Activated CD4-positive, alpha-beta T cell treated with anti-CD3 and anti-CD28 coated beads for 24 hours (primary cell): ENCODE measurements at places on chromosomes 5 and 9.

GRCh38 chr9:104808035-104808614 is 44.2 kb downstream of the NIPSNAP3B start:
- no peak for DNase-seq

GRCh38 chr5:108101130-108101529 is 280.8 kb downstream of the FBXL17 start:
- no peak for DNase-seq

- DNase-seq = no peak
Observed at GRCh38 chr9:86550401-86550800, 196.2 kb upstream of the TUT7 start.

DNA sequence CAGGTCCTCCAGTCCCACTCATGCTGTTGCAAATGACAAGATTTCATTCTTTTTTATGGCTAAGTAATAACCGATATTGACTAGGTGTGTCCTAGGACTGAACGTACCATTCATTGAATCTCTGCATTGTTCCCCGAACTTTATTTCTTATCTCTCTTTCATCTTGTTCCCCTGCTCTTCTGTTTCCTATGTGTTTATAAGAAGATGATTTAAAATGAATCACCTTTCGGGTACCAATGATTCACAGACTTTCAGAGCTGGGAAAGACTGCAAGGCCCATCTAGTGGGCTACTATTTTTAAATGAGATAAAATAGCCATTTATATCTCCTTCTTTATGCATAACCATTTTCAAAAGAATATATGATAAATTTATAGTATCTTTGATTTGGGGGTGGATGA is 133.0 kb downstream of the CDH18 start:
- no peak for DNase-seq

DNA sequence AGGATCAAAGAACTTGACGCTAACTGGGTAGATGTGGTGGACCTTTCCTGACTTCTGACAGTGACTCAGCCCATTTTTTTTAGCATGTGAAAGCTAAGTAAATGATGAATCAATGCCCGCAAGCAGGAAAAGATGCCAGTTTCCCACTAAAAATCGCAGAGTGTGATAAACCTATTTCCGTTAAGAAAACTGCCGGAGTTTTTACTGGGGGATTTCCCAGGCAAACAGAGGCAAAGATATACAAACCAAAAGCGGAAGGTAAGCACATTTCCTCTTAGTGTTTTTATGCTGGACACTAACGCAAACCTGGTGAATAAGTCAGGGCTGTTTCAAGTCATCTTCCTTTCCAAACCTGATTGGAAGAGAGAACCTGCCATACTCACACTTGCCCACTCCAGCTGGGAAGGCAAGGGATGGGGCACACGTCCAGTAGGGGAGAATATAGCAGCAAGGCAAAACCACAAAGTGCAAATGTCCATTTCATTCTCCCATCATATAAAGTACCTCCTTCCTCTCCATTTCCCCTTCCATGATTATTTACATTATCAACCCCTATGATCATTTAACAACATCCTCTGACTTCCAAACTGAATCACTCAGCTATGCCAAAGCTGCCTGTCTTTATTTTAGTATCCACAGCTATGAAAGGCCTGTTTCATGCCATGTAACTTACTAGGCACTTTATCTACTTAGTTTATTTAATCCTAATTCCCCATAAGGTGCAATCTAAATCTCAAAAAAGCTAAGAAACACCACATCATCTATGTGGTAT is 349.7 kb upstream of the RFX3 start:
- DNase-seq = no peak

GRCh38 chr5:124056326-124056990 is 544.5 kb downstream of the CSNK1G3 start:
- DNase-seq = no peak

GRCh38 chr5:177123789-177124485 is 9.6 kb upstream of the NSD1 start:
- no peak for DNase-seq

GRCh38 chr5:65475336-65475735 is 6.4 kb downstream of the ADAMTS6 start:
- DNase-seq = no peak

DNA sequence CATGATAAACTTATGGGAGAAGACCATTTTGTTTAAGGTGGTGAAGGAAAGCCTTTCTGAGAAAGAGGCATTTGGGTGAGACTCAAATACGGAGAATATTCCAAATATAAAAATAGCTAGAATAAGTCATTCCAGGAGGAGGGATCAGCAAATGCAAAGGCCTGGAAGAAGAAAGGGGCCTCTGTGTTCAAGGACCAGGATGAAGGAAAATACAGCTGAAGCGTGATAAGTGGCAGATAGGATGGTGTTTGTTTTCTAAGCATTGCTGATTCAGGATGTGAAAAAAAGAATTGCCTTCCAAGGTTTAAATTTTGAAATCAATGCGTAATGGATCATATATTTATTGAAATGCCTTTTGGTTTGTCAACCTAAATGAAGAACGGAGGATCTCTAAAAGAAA is 59.4 kb upstream of the CAST start:
- DNase-seq = no peak

- no peak for DNase-seq
Observed at GRCh38 chr5:153905219-153905618, 133.5 kb downstream of the FAM114A2 start.

GRCh38 chr9:113228130-113228665 is 6.9 kb downstream of the SLC31A1 start:
- no peak for DNase-seq

- no peak for DNase-seq
Observed at GRCh38 chr5:56350597-56351170, 117.6 kb upstream of the ANKRD55 start.

DNA sequence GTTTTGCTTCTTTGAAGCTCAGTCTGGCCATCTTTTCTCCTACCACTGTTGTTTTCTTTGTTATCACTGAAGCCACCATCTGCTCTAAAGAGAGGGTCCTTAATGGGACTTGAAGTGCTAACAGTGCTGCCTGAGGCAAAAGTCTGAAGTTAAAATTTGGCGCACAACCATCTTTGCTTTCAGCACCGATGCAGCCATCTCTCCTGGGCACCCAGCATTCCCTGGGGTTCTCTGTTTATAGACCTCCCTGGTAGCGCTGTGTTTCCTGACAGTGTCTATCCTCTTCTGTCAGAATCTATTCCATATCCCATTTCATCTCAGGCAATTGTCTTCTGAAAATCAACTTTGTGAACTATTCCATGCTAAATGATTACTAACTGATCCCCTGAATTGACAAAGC is 491.5 kb upstream of the MPDZ start:
- no peak for DNase-seq

- DNase-seq = no peak
Observed at GRCh38 chr5:119333421-119333851, 22.4 kb upstream of the TNFAIP8 start.

GRCh38 chr9:126331964-126332748 is 5.5 kb downstream of the MVB12B start:
- no peak for DNase-seq

DNA sequence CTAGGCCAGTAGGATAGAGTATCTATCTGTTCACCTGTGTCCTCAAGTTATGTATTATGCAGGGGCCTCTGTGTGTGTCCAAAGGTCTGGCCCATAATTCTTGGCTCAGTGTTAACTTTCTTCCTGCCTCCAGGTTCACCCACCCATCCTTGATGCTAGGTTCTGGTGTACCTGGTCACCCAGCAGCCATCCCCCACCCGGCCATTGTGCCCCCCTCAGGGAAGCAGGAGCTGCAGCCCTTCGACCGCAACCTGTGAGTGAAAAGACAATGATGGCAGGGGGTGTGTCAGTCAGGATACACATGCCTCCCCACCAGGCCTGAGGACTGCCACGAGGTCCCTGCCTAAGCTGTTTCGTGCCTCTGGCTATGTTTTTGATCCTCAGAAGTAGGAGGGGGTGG is 27.6 kb downstream of the TCF7 start:
- no peak for DNase-seq

DNA sequence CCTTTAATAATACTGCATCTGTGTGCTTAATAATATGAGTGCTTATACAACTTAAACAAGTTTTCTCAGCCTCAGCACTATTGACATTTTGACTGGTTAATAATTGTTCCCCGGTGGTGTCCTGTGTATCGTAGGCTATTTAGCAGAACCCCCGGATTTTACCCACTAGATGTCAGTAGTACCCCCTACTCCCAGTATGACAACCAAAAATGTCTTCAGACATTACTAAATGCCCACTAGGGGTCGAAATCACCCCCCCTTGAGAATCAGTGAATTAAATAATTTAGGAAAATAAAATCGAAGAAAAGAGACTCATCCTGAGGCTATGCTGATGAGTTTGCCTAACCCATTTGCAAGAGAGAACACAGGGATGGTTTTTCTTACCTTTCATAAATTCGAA is 166.3 kb downstream of the ATP10B start:
- no peak for DNase-seq

DNA sequence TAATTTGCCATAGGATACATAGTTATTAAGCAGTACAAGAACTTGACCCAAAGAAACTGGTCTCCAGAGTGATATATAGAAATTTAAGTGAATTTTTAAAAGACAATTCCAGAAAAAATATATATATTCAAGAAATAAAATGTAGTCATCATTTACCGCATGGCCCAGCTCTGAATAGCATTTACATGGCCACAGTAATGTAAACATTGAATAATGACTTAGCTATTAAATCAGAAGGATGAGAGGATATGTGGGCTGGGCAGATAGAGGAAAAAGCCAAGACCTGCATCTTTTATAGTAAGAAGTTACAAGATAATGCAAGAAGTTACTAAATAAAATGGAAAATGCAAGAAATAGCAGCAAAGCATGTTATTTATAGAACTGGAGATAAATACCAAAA is 405.2 kb upstream of the WWC1 start:
- no peak for DNase-seq

DNA sequence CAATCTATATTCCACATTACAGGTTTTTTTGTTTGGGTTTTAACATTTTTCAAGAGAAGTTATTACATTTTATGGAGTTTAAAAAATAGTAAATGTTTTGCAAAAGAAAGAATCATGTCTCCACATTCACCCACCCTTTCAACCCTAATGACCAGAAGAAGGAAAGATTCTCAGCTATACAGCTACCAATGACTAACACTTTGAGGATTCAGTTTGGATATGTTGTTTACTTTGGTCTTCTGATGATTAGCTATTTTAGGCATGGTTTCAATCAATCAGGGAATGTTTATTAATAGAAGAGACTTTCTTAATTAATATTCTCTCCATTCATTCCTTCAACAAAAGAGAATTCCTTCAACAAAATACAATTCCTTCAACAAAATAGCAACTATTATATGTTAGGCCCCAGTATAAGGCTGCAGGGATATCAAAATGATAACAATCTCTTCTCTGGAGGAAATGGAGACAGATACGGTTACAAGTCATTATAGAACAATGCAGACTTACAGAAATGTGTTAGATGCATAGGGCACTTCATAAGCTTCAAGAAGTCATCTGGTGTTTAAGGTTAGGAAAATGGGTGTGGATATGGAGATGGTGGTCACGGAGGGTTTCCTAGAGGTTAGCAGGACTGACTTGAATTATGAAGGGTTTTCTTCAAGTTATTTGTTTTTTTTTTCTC is 9.3 kb upstream of the NR3C1 start:
- DNase-seq = no peak

- DNase-seq = no peak
Observed at GRCh38 chr9:85484235-85484634, 257.5 kb downstream of the AGTPBP1 start.

GRCh38 chr9:79196606-79197005 is 375.2 kb upstream of the TLE4 start:
- no peak for DNase-seq
